ENCODE measurements at places on chromosomes 5 and 9. TPM values are rescaled to one million over a fixed set of nuclear protein-coding genes. Genes with fewer than 3 reads are reported as not detected.

GRCh38 chr5:159735749-159736660, 180.3 kb upstream of the ADRA1B start:
- DNase-seq: no peak

DNA sequence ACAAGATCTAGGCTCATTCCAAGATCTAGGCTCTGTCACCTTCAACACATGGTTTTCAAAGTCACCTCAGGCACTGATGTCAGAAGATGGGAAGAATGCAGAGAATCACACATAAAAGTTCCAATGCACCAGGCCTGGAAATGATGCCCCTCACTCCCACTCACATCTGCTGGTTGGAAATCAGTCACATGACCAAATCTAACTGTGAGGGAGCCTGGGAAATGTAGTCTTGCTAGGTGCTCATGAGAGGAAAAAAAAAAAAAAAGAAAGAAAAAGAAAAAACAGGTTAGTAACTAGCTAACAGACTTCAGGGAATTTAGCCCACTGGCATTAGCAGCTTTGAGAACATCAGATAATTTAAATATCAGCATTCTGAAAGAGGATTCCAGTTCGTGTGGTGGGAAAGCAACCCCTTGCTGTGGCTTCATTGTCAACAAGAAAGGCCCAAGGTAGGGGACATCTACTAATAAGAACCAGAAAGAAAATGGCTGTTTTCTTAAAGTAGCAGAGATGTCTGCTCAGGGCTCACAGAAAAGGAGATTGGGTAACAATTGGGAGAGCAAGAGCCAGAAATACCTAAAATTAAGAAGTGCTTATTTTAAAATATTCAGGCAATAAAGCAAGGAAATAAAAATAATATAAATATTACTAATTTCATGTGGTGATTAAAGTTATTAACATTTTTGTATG, 614.3 kb downstream of the ACTL7B start:
- no peak for DNase-seq

- DNase-seq: no peak
Observed at GRCh38 chr5:69502767-69503488, 10.3 kb downstream of the OCLN start.

GRCh38 chr5:145579301-145579700, 255.8 kb downstream of the PRELID2 start:
- no peak for DNase-seq

GRCh38 chr9:85228111-85228855, 513.5 kb downstream of the AGTPBP1 start:
- no peak for DNase-seq

DNA sequence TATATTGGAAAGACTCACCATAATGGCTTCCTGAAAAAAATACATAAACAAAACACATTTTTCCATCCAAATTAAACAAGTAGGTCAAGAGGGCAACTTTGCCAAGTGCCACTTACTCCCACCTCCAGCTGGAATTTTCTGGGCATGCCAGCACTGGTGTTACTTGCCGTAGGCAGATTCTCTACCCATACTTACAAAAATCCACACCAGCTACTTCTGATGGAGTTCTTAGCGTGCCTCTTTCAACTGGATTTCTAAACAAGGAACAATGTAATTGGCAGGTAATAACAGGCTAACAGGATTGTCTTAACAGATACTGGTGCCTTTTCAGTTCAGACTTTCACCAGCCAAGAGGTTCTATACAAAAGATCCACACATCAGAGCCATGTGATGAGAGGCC, 301.4 kb downstream of the MLLT3 start:
- DNase-seq: no peak

DNA sequence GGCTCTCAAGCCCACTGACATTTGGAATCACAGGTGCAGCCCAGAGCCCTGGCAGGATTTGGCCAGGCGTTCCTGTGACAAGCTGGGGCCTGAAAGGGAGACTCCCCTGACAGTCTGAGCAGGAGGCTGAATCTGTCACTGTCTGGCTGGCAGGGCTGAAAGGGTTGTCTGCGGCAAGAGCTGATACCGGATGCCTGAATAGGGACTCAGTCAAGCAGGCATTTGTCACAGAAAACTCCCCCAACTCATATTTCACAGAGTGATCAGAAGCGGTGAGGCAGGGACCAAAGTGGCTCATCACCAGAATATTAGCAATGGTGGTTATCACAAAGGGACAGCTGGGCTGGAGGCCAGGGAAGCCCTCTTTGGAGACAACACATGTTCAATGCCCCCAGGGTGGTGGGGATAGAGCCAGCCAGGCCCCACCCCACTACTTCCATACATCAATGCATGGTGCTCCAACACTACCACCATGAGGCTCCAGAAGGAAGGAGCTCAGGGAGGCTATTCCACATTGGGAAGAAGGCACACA, 295.5 kb downstream of the DTWD2 start:
- DNase-seq: no peak

DNA sequence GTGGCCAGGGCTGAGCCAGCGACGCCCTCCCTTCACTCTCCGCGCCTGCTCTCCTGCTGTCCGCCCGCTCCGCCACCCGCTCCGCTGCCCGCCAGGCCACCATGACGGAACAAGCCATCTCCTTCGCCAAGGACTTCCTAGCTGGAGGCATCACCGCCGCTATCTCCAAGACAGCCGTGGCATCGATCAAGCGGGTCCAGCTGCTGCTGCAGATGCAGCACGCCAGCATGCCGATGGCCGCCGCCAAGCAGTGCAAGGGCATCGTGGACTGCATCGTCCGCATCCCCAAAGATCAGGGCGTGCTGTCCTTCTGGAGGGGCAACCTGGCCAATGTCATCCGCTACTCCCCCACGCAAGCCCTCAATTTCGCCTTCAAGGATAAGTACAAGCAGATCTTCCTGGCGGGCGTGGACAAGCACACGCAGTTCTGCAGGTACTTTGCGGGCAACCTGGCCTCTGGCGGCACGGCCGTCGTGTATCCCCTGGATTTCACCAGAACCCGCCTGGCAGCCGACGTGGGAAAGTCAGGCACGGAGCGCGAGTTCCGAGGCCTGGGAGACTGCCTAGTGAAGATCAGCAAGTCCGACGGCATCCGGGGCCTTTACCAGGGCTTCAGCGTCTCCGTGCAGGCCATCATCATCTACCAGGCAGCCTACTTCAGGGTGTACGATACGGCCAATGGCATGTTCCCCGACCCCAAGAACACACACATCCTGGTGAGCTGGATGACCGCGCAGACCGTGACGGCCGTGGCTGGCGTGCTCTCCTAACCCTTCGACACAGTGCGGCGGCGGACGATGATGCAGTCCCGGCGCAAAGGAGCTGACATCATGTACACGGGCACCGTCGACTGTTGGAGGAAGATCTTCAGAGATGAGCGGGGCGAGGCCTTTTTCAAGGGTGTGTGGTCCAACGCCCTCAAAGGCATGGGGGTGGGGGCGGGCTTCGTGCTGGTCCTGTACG, 1130.4 kb upstream of the ACO1 start:
- DNase-seq: no peak

DNA sequence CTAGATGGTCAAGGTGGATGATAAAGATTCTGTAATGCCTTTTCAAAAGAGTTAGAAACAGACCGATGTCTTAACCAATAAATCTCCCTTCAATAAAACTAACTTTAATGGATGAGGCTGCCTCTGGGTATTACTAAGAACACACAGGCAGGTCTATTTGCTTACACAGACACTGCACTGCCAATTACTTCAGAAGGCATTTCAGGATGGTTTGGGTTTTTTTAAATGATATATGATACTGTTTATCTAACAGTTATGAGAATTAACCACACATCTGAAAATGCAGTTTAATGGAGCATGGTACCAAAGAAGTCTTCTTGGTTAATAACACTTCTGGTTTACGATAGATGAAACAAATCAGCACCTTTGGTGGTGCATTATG, 367.9 kb upstream of the GRAMD2B start:
- DNase-seq: no peak

DNA sequence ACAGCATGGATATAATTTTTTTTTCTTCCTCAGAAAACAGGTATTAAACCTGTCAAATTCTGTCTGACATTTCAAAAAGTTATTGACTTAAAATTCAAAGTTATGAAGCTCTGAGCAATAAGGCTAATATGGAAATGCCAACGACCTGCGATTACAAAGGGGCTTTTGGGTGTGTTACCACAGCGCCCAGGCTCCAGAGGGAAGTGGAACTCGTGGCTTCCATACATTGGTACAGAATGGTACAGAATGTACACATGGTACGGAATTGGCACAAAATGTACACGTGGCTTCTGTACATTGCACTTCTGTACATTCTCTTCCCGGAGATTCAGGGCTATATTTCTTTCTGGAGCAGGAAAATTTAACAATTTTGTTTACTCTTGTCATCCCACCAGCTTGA, 225.1 kb upstream of the TBCA start:
- no peak for DNase-seq

DNA sequence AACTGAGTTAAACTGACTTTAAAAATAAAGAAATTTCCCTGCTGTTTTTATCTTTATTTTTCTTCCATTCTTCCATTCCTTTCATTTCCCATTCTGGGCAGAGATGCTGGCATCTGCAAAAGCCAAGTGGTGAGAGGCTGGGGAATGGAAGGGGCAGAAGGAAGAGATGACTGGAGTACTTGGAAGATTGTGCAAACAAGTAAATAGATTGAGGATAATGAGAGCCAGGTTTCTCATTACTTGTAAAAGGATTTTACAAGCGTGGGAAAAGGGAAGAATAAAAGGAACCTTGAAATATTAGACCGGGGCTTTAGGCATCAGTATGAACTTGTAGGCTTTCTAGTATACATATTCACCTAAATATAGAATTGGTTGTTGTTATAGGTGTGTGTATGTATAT, 341.2 kb downstream of the CAAP1 start:
- no peak for DNase-seq

GRCh38 chr9:133423216-133423615, 1.0 kb downstream of the ADAMTS13 start:
- DNase-seq: no peak

Gene COL23A1
- total RNA-seq: 1.5 TPM

Gene CSF1R
- 7.6 TPM for total RNA-seq

Gene CCL28
- 2.0 TPM for total RNA-seq

Gene RNF208
- 0.09 TPM for total RNA-seq

Gene SH3GL2
- total RNA-seq: 0.38 TPM

Gene PHYHD1
- total RNA-seq: 9.7 TPM

Data from thymus (tissue), 14 donors.